ENCODE measurements at places on chromosomes 6 and 20.

DNA sequence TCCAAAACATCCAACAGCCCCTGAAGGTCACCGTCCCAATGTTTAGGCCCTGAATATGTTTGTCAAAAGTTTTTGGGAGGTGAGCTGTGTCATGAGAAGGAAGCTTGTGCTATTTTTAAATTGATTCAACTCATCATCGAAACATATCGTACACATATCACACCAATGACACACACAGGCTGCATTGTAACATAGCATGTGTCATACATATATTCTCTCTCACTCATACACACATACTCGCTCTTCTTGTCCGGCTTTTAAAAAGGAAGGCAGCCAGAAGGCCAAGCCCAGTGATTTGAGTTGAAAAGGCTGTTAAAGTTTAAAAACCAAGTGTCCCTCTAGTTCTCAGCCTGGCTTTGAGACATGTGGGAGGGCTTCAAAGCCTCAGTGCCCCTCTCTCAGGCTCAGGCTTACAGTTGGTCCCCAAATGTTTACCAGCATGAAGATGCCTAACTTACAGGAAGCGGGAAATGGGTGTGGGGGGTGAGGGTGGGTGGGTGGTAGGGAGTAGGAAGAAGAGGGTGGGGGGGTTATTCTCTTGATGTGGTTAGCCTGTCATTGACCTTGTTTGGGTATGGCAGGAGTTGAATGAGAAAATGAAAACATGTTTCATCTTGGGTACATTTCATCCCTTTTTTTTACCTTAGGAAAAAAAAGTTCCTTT is 3.3 kb upstream of the PRDM1 start:
- no peak for DNase-seq

DNA sequence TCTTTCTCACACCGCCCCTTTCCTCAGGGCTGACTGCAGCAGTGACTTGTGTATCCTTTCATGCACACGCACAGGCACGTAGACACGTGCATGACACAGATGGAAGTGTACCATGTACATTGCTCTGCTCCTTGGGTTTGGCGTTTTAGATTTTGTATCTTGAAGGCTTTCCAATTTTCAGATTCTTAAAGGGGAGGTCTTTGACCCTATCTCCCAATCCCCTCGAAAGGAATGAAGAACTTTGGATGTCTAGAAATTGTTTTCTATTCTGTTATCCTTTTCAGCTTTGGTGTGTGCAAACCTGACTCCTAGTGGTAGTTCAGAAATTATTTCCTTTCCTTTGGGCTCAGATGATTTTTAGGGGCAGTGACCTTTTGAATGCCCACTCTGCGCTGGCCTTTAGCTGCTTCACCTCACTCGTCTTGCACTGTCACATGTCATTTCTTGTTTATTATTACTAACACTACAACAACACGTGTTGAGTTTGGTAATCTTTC is 63.0 kb downstream of the HIVEP1 start:
- DNase-seq, result no peak

DNA sequence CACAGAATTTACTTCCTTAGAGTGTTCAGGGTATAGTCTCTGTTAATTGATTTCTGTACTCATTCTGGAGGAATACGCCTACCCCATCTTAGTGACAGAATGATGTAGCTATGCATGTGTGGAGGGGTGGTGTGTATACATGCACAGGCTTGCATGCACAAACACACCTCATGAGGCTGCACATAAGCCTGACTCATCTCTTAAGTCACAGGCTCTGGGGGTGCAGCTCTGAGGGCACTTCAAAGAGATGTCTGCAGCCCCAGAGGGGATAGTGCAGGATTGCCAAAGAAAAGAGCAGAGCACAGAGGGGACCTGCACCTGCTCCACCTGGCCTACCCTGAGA is 24.6 kb downstream of the TBX18 start:
- no peak for DNase-seq

GRCh38 chr6:42616716-42617115 is 52.9 kb downstream of the UBR2 start:
- no peak for DNase-seq

GRCh38 chr6:31403283-31404060 is at the start of gene MICA:
Gene MICA (plus strand): TSS chr6:31403595. CDS start chr6:31403633, 38 bp downstream.
- peak; percentile 88 for DNase-seq

- DNase-seq, result no peak
Observed at GRCh38 chr20:47735412-47736400, 49.6 kb downstream of the SULF2 start.

DNA sequence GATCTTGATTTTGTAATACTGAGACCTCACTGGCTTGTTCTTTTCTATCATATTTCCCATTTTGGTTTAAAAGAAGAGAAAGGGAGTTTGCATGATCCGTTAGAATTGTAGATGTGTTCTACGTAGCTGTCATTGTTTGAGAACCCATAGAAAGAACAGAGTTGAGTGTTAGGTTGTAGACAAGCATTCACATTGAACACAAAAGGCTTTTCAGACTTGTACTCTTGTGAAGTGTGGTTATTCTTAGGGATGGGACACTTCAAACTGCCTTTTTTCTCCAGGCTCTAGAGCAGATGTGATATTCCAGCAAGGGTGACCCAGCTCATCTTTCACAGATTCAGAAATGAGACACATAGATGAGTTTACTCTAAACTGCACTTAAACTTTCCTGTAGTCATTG is 19.9 kb downstream of the FOXO3 start:
- DNase-seq, result no peak

DNA sequence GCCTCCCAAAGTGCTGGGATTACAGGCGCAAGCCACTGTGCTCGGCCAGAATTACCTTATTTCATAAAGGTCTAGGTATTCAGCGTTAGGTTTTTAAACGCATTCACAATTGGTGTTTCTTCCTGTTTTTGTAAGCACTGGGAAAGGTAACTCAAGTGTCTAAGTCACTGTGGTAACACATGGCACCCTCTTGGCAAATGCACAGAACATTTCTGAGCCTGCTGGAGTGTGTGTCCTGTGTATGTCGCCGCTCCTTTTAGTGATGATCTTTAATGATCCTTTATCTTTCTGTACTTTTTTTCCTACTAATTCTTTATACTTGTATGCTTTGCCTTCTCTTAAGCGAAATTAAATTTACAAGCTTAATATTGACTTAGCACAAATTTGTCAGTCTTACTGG is 263.0 kb downstream of the ARID1B start:
- DNase-seq, result no peak

DNA sequence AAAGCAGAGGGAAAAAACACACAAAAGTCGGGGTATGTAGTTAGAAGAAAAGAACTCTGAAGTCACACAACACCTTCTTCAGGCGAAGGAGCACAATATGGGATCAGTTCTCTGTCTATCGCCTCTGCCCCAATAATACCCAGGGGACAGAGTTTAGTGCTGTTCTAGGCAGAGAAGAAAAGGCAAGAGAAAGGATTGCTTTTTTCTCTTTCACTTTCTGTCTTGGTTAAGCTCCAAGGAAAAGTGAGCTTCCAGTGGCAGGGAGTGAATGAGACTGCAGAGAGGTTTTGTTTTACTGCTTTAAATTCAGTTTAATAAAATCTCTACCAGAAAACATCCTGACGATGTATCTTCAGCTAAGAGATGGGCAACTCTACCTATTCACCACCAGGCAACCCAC is 86.6 kb upstream of the STXBP5 start:
- DNase-seq, result no peak

DNA sequence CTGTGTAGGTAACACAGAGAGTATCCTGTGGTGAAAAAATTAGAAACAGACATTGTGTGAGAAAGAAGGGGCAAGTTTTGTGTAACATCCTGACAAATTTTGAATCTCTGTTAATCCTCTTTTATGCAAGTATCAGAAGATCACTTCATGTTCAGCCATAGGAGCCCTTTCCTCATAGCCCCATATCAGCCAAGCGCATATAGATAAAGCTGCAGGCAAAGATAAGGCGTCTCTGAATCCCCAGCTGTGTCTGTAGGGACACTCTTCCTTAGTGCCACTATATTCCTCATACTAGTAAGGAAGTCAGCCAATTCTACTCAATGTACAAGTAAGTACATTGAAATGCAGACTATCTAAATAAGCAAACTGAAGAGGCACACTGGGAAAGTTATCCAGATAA is 22.3 kb downstream of the HTR1E start:
- DNase-seq, result no peak

DNA sequence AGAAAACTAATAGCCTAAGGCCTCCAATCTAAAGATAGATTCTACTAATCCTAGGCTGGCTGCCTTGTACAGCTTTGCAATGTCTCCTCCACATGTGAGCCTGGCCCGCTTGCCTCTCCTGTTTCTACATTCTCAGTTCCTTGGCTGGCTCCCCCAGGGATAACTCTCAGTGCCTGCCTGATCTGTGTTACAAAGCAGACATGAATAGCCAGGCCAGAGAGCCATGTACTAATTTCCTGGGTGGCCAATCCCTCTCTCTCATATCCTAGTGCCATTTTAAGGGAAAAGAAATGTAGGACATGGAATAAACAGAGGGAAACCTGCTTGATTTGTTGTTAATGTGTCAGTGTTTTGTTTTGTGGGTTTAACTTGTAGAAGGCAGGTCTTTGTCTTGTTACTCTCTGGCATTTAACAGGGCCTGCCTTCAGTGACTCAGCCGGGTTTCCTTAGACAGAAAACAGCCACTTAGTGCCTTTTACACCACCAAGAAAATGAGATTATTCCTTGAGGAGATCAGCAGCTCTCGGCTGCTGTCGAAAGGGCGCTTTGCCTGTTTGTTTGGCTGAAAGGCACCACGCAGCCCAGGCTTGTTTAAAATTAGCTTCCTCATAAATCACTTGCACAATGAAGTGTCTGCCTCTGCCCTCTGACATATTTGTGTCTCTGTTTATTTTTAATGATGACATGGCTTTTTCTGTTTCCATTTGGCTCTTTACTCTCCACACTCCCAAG is 702.7 kb downstream of the MAFB start:
- DNase-seq, result no peak

Measured in WERI-Rb-1 (cell line).